ENCODE measurements at places on chromosomes 3 and 15.
A peak's percentile ranks its signal among the peaks of the same experiment; 100 is the strongest.

DNA sequence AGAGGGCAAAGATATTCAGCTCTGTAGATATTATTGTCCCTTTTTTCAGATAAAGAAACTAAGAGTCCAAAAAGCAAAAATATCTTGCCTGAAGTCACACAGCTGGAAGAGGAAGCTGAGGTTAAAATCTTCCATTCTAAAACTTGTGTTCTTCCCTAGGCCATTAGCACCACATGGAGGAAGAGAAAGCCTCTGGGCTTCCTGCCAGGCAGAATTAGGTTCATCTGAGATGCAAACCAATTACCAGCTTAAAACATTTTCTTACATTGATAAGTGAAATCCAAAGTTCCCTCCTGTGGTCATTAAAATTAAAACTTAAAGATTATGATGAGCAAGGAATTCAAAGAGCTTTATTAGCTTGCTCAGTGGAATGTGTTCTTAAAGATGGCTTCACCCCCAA, 235.3 kb upstream of the SETMAR start:
- no peak for DNase-seq

DNA sequence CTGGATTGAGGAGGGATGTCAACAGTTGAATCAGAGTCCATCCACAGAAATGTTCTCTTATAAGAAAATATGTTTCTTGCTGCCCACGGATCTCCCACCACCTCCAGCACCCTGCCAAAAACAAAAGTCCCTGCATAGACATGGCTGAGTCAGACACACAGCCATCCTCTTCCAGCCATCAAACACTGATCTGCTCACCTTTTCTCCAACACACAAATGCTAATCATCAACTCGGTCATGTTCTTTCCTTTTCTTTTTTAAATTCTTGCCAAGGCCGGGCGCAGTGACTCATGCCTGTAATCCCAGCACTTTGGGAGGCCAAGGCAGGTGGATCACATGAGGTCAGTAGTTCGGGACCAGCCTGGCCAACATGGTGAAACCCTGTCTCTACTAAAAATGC, 110.7 kb upstream of the IL12A start:
- no peak for DNase-seq

DNA sequence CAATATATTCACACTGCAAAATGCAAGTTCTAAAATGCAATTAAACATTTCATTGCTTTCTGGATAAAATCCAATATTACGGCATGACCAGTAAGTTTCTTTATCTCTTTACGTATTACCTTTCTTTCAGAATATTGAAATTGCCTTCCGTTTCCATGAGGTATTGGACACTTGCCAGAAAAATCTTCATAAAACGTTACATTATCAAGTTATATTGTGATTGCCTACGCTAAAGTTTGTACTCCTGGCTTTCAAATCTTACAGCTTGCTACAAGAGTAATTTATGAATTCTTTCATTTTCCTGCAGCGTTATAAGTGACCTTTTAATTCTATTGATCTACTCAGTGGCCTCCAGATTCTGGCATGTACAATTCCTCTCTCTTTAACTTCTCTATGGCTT, 1349.3 kb downstream of the OTOL1 start:
- no peak for DNase-seq

DNA sequence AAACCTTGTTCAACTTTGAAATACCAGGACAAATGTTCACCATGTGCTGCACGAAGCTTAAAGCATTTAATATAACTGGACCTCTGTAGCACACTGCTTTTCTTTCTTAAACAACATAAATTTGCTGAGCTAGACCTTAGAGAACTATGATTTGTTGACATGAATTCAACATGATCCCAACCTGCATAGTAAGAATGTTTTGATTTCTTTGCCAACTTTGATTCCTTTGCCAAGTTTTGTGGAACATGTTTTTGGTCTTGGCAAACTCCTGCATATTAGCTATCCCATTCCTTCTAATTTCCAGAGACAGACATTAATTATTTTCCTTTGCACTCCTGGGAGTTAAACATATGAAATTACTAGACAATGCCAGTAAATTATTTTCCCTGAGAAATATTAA, 197.2 kb upstream of the RBMS3 start:
- DNase-seq = peak; percentile 36

DNA sequence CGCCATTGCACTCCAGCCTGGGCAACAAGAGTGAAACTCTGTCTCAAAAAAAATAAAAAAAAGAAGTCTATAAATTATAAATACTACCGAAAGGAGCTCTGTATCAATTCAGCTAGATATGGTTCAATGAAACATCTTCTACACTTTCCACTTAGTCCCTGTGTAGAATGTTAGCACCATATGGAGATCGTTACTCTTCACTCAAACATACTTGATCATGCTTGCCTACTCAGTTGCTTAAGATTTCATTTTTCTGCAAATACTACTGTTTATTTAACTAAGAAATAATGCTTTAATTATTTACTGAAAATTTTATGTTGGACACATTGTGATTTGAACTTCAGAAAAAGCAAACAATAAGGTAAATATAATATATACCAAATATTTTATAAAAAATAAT, 17.1 kb upstream of the NANOGP8 start:
- no peak for DNase-seq

DNA sequence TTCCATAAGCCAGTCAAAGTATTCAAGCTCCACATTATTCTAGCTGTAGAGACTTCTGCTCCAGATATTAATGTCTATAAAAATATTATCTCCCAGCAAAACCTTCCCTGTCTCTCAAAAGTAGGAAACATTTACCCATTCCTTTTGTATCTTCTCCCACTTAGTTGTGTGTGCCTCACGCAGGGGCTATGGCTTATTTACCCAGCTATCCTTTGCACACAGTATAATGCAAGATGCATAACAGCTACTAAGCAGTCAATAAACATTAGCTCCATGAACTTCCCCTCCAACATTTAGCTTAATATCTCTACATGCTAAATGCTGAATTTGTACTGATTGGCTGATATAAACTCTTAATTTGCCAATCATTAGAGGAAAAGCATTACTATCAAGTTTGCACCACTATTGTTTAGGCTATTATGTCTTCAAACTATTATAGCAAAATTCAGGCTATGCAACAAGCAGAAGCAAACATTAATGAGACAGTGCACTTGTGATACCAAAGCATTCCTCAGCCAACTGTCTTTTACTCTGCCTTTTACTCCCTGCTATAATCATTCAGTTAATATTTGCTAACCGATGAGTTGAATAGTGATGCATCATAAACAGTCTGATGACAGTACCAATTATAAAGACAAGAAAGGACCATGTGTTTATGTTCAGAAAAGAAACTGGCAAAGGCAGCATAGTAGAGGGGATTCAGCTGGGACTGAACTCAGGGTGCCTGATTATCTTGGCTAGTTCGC, 81.2 kb downstream of the PLCH1 start:
- no peak for DNase-seq

DNA sequence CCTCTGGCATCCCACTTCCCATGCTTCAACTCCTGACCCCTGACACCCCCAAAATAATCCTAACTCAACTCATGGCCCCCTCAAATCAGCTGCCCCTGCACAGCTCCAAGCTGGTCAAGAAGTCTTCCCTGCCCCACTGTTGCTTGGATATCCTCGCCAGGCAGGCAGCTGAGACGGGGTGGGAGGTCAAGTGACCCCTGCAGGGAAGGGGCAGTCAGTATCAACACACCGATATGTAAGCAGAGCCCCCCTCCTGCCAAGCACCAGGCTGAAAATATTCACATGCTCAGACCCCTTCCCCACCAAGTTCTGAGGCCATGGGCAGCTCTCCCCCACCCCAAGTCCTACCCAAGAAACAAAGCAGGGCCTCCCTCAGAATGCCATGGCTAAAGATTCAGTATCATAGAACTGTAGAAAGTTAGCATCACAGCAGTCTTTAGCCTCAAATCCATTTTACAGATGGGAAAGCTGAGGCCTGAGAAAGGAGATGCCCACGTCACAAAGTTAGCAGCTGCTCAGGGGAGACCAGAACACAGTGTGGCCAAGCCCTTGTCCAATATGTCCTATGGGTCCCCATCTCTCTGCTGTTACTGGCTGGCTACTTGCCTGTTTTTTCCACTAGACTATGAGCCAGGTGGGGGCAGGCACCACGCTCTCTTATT, 67.8 kb downstream of the SLC12A8 start:
- DNase-seq = no peak

DNA sequence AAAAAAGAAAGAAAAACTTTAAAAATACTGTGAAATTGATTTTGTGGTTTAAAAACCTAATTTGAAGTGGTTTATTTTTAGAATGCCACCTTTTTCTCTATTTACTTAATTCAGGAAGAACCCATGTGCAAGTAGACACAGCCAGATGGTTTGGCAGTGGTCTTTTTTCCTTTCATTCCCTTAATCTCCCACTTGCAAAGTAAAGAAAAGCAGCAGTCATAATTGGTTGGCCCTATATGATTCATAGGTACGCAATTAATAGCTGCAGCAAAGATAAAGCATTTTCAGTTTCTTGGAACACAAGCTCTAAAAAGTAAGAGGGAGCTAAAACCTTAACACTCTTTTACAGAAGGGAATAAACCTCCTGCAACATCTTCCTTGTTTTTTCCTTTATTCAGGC, 115.3 kb downstream of the MECOM start:
- DNase-seq = no peak

DNA sequence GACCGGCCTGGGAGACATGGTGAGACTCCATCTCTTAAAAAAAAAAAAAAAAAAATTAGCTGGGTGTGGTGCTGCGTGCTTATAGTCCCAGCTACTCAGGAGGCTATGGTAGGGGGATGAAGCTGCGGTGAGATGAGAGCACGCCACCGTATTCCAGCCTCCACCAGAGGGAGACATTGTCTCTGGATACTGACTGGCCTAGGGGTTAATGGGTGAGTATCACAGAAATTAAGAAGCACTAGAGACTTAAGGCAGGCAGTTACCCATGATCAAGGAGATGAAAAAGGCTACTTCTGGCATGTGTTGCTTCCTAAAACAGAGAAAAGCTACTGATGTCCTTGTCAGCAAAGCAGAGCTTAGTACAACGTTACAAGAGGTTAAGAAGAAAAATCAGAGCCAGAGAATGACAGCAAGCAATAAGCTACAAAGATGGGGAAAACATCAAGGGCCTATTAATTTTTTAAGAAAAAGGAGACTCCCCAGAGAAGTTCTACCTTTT, 8.6 kb downstream of the TFRC start:
- peak; percentile 28 for DNase-seq

DNA sequence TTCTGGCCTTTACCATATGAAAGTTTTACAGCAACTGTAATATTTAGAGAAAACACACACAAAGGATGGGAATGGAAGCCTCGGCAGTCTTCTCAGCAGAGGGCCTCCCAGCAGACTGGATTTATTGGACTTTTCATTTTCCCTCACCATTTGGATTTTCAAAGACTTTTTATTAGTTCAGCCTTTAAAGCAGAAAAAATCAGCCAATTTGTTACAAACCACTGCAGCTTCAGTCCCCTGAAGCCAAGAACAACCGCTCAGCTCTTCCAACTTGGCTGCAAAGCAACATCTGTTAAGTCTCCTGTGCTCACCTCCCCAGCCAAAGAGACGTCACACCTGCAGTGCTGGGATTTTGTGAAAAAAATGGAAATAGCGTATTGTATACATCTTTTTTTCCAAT, 120.8 kb downstream of the GMPS start:
- no peak for DNase-seq

- no peak for DNase-seq
Observed at GRCh38 chr3:134620476-134621115, 30.2 kb downstream of the KY start.

GRCh38 chr3:131731709-131732108, 228.9 kb upstream of the MRPL3 start:
- DNase-seq = no peak

- no peak for DNase-seq
Observed at GRCh38 chr15:70703096-70703878, 60.1 kb downstream of the UACA start.

GRCh38 chr15:43094416-43095030, 11.3 kb downstream of the UBR1 start:
- DNase-seq = no peak

DNA sequence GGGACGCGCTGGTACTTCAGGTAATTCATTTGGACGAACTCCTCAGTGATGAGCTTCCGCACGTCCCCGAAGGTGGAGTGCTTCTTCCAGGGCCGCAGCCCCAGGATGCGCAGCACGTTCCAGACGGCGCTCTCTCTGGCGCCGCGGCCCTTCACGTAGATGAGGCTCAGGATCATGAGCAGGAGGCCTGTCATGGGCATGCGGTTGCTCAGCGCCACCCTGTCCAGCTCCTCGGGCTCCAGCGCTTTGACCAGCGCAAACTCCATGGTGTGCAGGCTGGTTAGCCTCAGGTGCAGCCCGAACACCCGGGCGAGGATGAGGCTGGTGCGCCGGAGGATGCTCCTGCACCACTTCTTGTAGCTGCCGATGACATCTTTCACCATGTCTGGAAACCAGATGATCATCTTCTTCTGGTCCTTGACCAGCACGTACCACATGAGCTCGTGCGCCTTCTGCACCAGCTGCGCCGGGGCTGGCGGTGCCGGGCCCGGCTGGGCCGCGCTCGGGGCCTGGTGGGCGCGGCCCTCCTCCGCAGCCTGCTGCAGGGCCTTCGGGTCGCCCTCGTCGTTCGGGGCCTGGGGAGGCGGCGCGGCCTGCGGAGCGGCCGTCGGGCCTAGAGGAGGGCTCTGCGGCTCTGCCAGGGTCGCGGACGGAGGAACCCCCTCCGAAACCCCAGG, 501 bp downstream of the NDN start:
- DNase-seq = no peak

DNA sequence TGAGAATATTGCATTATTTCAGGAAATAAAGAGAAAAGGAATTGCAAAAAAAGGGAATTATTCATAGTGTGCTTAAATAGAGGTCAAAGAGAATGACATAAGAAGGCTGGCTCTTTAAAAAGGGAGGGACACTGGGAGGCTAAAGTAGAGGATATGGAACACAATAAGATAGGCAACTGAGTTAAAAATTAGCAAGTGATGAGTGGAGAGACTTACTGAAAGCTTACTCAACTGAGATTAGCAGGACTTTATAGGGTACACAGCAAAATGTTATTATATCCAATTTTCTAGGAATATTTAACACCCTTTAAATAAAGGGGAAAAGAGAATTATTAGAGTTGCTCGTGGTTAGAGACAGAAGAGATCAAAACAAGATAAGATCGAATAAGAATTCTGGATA, 375.2 kb downstream of the LSAMP start:
- no peak for DNase-seq

GRCh38 chr3:134078169-134078831, 48.6 kb upstream of the SLCO2A1 start:
- no peak for DNase-seq

DNA sequence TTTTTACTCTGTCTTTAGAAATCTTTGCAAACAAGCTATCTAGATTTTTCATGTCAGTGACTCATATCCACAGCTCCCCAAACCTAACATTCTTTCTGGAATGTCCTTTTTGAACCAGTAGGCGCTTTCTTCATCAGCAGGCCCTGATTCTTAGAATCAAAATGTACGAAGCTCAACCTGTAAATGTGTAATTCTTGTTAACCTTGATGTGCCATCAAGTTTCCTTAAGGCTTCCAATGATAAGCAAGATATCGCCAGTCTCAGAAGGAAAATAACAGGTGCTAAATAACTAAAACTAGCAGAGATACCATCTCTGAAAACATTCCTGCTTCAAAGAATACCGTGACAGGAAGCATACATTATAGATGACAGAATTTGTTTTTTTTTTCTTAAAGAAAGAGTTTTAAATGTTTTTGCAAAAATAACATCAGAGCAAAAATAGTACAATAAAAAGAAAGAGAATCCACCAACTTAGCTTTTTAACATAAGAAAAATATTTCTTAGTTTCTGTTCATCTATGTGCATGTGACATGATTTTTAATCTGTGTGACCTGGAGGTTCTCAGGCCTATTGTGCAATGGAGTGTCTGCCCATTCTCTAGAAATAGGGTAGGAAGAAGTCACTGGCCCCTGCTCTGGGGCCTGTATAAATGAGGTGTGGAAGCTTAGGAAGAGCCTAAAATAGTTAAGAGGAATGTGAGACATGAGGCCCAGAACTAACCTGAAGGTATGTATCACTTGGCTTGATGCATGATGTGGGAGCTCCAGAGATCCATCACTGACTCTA, 14.7 kb upstream of the SECISBP2L start:
- no peak for DNase-seq
